ENCODE measurements at places on chromosomes 7 and 10.

DNA sequence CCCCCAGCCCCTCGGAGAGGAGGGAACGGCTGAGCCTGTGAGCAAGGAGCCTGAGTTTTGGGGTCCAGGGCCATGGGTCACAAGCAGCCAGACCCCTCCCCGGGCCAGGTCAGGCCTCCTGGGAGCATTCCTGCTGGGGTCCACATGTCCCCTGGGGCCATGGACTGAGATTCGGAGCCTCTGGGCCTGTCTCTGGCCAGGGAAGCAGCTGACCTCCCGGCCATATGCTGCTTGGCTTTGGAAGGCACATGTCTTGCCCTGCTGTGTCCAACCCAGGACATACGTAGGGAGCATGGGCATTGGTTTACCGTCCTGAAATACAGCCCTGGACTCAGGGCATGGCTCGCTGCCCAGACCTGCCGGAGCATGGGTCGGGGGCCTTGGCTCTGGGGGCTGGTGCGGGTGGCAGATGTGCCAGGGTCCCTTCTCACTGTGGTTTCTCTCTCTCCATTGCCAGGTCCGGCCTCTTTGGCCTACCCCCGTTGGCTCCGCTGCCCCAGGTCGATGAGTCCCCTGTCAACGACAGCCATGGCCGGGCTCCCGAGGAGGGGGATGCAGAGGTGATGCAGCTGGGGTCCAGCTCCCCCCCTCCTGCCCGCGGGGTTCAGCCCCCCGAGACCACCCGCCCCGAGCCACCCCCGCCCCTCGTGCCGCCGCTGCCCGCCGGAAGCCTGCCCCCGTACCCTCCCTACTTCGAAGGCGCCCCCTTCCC lies 7.3 kb downstream of the PWWP2B start:
- DNase-seq, result no peak

DNA sequence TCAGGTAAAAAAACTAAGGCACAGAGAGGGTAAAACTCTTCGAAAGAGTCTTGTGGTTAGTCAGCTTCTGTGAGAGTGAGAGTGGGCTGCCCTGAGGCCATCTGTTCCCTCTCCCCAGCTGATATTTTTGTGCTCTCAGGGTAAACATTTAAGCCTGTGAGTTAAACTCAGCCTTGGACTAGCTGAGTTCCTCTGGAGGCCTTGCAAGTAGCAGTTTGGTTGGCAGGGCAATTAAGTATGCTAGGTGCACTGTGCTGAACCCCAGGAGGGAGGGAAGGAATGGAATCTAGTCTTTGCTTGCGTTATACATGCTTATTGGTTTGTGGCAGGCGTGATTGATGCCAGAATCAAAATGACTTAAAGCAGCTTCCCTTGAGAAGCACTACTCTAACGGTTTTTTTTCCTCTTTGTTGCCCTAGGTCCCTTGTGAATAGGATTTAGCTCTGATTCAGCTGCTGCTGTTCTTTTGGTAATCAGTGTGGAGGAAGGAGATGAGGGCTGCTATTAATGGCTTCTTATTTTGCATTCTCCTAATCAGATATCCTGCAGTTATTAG lies 140.2 kb downstream of the AUTS2 start:
- no peak for DNase-seq

- DNase-seq, result no peak
Measured at GRCh38 chr10:37222046-37222445, 96.6 kb downstream of the ANKRD30A start.

DNA sequence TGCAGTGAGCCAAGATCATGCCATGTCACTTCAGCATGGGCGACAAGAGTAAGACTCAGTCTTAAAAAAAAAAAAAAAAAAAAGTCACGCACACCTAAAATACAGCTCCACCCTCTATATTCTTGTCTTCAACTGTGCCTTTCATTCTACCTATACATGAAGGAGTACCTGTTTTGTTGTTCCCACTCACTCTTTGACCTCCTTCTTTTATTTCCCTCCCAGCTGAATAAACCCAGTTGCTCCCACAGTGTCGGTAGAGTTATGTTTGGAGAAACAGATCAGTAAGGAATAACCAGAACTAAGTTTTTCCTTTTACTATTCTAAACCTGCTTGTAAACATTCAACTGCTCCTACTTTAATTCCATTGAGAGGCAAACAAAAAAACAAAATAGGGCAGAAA lies 50.3 kb downstream of the IDE start:
- no peak for DNase-seq

- DNase-seq, result no peak
Measured at GRCh38 chr7:119620769-119621168, 652.2 kb upstream of the KCND2 start.

DNA sequence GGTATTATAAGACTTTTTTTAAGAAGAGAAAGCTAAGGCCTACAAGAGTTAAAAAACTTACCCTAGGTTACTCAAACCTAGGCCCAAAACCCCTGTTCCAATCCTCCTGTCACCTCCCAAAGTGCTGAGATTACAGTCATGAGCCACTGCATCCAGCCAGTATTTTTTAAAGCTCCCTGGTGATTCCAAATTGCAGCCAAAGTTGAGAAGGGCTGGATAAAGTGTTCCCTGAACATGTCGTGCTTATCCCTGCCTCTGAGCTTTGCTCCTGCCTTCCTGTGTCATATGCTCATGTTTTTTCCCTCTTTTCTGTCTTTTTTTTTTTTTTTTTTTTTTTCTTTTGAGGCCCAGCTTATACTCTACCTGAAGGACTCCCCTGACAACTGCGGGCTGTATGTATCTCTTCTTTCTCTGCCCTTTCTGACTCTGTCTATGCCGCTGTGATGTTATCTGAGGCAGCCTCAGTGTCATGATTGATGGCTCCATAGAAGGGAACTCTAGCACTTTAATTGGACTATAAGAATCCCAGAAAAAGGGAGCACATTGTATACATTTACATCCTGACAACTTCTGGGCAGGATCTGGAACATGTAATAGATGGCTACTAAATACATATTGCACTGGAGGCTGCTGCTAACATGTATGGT lies 8.0 kb downstream of the AKR1B10 start:
- DNase-seq, result no peak

Data from SW480 (cell line).